ENCODE measurements at places on chromosomes 5 and 9.

DNA sequence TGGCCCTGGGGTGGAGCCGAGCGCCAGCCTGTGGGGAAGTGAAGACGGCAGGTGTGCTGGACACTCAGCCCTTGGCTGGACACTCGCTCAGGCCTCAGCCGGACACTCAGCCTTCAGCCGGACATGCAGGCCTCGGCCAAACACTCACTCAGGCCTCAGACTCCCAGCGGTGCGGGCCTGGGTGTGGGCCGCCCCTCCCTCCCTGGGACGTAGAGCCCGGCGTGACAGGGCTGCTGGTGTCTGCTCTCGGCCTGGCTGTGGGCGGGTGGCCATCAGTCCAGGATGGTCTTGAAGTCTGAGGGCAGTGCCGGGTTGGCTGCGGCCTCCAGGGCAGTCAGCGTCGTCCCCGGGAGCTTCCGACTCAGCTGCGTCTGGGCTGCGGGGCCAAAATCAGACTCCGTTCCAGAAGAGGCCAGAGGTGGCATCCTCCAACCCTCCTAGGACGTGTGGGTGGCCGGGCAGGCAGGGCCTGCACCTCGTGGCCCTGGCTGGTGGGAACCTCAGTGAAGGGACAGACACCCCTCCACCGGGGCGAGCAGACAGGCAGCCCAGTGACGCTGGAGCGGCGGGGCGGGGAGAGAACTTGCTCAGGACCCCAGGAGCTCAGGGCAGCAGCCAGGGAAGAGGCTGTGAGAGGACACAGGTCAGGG is 28.4 kb downstream of the SLC6A18 start:
- no peak for DNase-seq

- DNase-seq: no peak
Observed at GRCh38 chr5:177328545-177329231, 17.0 kb upstream of the MXD3 start.

GRCh38 chr5:135711911-135712310 is 122.6 kb upstream of the SLC25A48 start:
- no peak for DNase-seq

DNA sequence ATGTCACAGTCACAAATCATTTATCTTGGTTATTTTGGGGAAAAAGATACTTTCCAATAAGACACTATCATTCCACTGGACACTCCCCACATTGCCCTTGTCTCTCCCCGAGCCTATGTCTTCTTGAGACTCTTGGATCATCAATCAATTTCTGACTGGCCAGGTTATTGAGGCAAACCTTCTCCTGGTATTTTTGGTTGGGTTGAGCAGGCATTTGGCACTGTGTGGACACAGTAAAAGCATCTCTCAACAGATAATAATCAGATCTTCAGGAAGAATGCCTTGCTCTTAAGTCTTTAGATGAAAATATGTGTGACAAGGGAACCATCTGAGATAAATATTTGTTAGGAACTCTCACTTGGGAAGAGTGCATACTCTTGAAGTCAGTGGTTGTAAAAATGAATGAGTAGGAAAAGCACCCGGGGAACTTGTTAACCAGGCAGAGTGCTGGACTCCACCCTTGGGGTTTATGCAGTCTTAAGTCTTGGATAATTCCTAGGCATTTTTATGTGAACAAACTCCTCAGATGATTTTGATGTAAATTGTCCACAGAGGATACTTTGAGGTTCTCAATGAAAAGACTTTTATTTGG is 223.8 kb upstream of the CLINT1 start:
- no peak for DNase-seq

- DNase-seq: no peak
Observed at GRCh38 chr5:58273711-58274110, 186.2 kb downstream of the PLK2 start.

DNA sequence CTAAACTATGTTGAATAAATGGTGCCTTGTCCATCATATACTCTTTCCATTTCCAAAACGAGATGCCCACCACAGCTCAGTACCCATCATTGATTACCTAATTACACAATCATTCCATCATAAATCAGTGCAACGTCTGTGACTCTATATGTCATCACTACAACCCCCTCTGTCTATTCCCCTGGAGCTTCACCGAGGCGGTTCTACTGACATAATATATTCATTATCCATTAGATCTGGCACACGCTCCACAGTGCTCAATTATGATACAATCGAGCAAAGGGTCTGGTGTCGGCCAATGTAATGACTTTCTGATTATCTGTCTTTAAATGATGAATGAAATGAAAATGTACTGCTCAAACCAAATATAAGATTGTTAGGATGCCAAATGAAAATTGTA is 1737.7 kb upstream of the WWC1 start:
- DNase-seq: no peak

All from activated T-cell treated with anti-CD3 and anti-CD28 coated beads, Interleukin-2, amount 50 U/mL, for 72 hours (primary cell).